ENCODE measurements at places on chromosomes 4 and X. TPM values are rescaled to one million over a fixed set of nuclear protein-coding genes. Genes with fewer than 3 reads are reported as not detected.

- peak overlapping the region; percentile 78 for H3K4me3 ChIP-seq
- H3K4me1 ChIP-seq: peaks cover 83% of the 10 kb centered on the region
- DNase-seq: peak; percentile 75
- H3K27ac ChIP-seq: peak overlapping the region; percentile 93
- H3K36me3 ChIP-seq: no peaks in the 10 kb centered on the region
Observed at GRCh38 chr4:163161536-163162205, 5.0 kb downstream of the NAF1 start.

GRCh38 chr4:25925486-25926201 is 11.6 kb downstream of the SMIM20 start:
- peaks cover 19% of the 10 kb centered on the region for H3K4me1 ChIP-seq
- peak; percentile 37 for DNase-seq
- H3K36me3 ChIP-seq: peaks cover 9% of the 10 kb centered on the region
- H3K27ac ChIP-seq: no peak overlapping the region
- no peaks in the 10 kb centered on the region for H3K27me3 ChIP-seq

DNA sequence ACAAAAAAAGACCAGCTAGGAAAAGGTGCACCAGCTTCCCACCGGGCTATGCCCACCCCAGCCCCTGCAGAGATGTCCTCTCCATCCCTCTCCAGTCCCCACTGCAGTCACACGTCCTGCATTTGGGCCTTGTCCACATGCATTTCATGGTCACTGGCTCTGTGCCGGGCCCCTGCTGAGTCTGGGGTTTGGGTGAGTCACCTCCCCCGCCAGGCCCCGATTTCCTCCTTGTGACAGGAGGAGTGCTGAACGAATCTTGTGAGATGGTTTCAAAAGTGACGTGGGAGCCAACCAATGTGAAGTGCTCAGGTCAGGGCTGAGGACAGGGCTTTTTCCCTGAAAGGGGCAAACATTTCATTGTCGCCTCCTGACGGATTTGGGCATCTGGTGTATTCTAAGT is 7.1 kb downstream of the CPZ start:
- H3K4me3 ChIP-seq: no peak overlapping the region
- no peak overlapping the region for H3K27ac ChIP-seq
- H3K27me3 ChIP-seq: peaks cover 44% of the 10 kb centered on the region
- DNase-seq: peak; percentile 42
- no peaks in the 10 kb centered on the region for H3K36me3 ChIP-seq

- H3K4me3 ChIP-seq: no peak overlapping the region
- H3K27ac ChIP-seq: no peak overlapping the region
- peaks cover 2% of the 10 kb centered on the region for H3K27me3 ChIP-seq
Observed at GRCh38 chr4:89820010-89820409, 17.0 kb downstream of the SNCA start.

Gene PDCL2
- not detected for total RNA-seq

Gene RASSF6
- not detected for total RNA-seq

Gene PAGE4
- not detected for total RNA-seq

Data from HFFc6 (cell line).